ENCODE measurements at places on chromosomes 1 and 21. TPM values are rescaled to one million over a fixed set of nuclear protein-coding genes. Genes with fewer than 3 reads are reported as not detected.
A peak's percentile ranks its signal among the peaks of the same experiment; 100 is the strongest.

DNA sequence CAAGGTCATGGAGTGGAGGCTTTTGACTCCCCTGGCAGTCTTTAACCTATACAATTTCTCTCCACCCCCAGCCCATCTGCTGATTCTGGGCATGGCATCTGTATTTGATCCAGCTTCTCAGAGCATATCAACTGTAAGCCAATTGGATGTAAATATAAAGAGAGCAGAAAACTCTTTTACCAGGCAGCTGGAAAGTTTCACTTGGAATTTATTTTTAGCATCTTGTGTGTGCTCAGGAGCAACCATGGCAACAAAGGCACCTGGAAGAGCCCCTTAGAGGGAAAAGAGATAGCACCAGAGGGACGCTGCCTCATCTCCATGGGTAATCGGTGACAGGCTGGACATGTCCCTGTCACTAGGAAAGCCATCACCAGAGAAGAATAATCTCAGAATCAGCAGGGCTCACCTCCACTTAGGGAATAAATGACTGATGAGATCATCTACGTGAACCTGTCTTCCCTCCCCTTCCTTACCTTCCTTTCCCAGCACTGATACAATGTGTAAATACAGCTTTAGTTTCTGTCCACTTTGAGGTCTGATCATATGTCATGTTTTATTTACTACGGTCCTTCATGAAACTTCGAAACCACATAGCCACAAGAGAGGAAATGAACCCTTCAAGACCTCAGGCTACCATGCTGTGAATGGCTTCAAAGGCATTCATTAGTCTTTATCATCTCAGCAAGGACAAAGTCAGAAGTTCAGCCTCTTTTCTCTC is 25.3 kb upstream of the SIPA1L2 start:
- H3K27ac ChIP-seq: no peak overlapping the region
- peaks cover 7% of the 10 kb centered on the region for H3K4me1 ChIP-seq
- H3K27me3 ChIP-seq: no peaks in the 10 kb centered on the region
- DNase-seq: peak; percentile 79
- H3K4me3 ChIP-seq: no peak overlapping the region

DNA sequence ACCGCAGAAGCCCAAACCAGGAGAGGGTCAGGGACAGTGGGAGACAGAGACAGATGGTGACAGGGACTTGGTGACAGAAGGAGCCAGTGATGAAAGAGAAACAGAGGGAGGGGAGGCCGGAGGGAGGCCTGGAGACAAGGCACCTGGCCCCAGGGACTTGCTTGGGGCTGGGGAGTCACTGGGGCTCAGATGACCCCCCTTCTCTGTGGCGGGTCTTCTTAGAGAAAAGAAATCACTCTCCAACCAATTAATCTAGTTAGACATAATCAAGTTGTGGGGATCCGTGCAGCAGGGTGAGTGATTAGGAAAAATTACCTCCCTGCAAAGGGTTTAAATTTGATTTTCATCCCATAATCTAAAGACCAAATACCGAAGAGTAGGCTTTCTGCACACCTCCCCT is 519.8 kb downstream of the PTPRU start:
- no peaks in the 10 kb centered on the region for H3K36me3 ChIP-seq
- no peak overlapping the region for H3K27ac ChIP-seq
- DNase-seq: no peak
- H3K27me3 ChIP-seq: peaks cover 2% of the 10 kb centered on the region
- no peak overlapping the region for H3K4me3 ChIP-seq
- no peaks in the 10 kb centered on the region for H3K4me1 ChIP-seq

- no peaks in the 10 kb centered on the region for H3K4me1 ChIP-seq
- no peaks in the 10 kb centered on the region for H3K36me3 ChIP-seq
- H3K27me3 ChIP-seq: no peaks in the 10 kb centered on the region
- H3K27ac ChIP-seq: no peak overlapping the region
Measured at GRCh38 chr1:167248707-167249642, 28.3 kb downstream of the POU2F1 start.

DNA sequence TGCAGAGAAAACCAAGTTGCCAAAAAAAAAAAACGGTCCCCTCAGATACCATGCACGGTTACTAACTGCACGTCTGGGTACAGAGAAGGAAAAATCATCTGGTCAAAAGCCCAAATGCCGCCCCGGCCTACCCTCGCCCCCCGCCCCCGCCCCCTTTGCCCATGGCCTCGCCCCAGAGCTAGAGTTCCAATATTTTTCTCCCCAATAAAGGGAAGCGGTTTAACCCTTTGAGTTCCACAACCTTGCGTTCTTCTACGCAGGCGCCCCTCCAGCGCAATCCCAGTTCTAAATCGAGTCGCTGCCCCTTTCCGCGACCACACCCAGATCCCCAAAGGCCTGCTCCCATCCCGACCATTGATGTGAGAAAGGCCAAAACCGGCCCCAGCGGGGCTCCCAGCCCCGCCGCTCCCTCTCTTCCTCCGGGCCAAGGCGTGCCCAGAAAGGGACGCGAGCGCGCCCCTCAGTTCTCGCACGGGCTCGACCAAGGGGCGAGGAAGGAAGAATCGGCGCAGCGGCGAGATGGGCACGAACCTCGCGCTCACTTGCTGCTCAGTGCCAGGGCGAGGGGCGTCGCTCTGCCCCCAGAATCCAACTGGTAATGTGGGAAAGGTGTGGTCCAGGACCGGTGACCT is 797 bp downstream of the WDR47 start:
- no peaks in the 10 kb centered on the region for H3K4me1 ChIP-seq
- H3K27me3 ChIP-seq: no peaks in the 10 kb centered on the region
- DNase-seq: peak; percentile 46
- H3K27ac ChIP-seq: peak overlapping the region; percentile 69
- H3K4me3 ChIP-seq: peak overlapping the region; percentile 77
- no peaks in the 10 kb centered on the region for H3K36me3 ChIP-seq

DNA sequence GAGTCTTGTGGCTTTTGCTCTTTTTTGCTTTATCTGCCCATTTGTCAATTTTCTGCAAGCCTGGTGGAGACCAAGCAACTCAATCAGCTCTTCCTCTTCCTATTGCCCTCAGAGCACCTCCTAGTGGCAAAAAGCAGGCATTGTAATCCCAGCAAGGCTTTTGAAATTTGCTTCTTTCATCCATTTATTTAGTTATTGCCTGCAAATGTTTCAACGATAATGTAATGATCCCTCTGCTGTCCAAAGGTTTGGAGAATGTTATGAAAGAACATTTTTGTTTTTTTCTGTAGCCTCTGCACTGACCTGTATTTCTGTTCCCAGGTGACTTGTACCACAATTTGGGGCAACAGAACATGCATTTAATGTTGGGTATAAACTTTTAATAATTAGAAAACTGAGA is 127.8 kb downstream of the GABPA start:
- H3K4me1 ChIP-seq: no peaks in the 10 kb centered on the region
- no peak overlapping the region for H3K4me3 ChIP-seq
- no peak overlapping the region for H3K27ac ChIP-seq
- no peaks in the 10 kb centered on the region for H3K36me3 ChIP-seq

- H3K27me3 ChIP-seq: no peaks in the 10 kb centered on the region
- peaks cover 24% of the 10 kb centered on the region for H3K36me3 ChIP-seq
- no peak for DNase-seq
- H3K4me1 ChIP-seq: no peaks in the 10 kb centered on the region
Measured at GRCh38 chr1:46642115-46642680, 25.6 kb upstream of the MOB3C start.

GRCh38 chr1:147641695-147642592 is 28.4 kb downstream of the ACP6 start:
- no peaks in the 10 kb centered on the region for H3K27me3 ChIP-seq
- no peak overlapping the region for H3K27ac ChIP-seq
- peak; percentile 53 for DNase-seq
- peaks cover 6% of the 10 kb centered on the region for H3K36me3 ChIP-seq
- no peak overlapping the region for H3K4me3 ChIP-seq

GRCh38 chr21:34795548-34796180 is 126.9 kb downstream of the CLIC6 start:
- H3K27ac ChIP-seq: peak overlapping the region; percentile 56
- DNase-seq: peak; percentile 67
- peaks cover 27% of the 10 kb centered on the region for H3K4me1 ChIP-seq

DNA sequence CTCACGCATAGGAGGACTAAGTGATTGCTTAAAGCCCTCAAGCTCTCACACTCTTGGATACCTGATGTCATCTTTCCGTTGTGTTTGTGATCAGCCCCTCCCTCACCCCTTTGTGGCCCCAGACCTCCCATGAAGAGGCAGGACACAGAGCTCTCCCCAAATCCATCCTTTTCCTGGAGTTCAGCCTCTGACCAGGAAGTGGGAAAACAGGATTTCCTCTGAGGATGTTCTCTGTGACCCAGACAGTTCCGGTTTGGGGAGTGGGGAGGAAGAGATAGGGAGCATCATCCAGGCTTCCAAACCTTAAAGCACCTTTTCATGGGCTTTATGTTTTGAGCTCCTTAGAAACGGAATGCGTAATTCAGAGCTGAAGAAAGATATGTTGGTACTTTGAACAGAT is 11.9 kb upstream of the TAL1 start:
- no peak overlapping the region for H3K4me3 ChIP-seq
- no peaks in the 10 kb centered on the region for H3K36me3 ChIP-seq
- no peak for DNase-seq
- H3K27me3 ChIP-seq: peaks cover 24% of the 10 kb centered on the region
- H3K4me1 ChIP-seq: no peaks in the 10 kb centered on the region

DNA sequence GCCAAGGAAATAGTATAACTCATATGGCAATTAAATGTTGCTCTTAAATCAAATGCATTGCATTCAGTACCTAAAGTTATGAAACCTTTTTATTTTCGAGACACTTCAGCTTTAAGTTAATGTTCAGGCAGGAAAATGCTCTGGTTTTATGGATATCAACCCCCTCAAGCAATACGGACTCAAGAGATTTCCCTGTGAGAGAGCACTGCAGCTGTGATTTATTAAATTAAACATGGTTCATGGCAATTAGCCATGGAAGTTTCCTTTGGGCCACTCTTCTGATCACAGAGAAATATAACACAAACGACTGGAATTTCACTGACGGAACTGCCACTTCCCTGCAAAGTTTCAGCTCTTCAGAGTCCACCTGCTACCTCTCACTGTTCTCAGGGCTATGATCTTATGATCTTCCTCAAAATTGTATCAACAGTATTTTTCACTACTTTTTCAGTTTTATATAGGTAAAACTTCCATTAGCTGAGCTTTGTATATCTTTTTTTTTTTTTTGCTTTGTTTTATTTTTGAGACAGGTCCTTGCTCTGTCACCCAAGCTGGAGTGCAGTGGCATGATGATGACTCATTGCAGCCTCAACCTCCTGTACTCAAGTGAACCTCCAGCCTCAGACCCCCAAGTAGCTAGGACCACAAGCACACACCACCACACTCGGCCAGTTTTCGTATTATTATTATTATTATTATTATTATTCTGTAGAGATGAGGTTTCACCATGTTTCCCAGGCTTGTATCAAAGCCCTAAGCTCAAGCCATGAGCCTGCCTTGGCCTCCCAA is 923.1 kb upstream of the TMPRSS15 start:
- peak; percentile 83 for DNase-seq
- H3K4me3 ChIP-seq: no peak overlapping the region
- no peaks in the 10 kb centered on the region for H3K36me3 ChIP-seq
- H3K27ac ChIP-seq: no peak overlapping the region
- H3K4me1 ChIP-seq: peaks cover 4% of the 10 kb centered on the region

DNA sequence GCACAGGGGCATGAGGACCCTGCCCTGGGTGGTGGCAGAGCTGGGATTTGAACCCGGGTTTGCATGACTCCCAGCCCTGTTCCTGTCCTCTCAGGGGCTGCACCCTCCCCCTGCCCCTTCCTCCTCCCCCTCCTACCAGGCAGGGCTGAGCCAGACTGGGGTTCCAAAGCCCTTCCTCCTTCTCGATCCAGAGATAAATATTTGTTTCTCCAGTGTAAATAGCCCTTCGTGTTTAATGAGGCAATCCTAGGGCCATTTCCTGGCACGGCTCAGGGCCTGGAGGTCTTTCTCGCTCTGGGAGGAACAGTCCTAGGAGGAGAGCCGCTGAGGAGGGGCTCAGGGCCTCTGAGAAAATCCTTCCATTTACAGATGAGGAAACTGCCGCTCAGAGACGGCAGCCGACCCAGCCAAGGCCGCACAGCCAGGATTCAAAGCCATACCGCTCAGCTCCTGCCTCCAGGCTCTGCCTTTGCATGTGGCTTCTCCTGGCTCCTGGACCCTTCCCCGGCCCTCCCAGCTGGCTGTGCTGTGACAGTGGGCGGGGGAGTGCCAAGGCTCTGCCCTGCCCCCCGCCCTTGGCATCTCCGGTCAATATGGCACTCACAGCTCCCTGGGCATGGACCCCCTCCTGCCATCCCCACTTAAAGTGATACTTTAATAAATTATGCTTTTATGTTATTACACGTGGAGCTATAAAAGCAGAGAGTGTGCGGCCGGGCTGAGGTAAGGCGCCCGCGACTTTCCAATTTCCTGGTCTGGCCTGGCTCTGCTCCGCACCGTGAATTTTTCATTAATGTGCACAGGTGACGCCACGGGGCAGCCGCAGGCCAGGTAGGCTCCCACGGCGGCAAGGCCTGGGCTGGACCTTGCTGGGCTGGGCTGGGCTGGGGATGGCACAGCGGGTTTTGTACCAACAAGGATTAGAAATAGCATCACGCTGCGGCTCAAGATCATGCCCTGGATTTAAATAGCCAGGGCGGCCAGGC is 114.7 kb upstream of the WNT4 start:
- no peak overlapping the region for H3K4me3 ChIP-seq
- H3K4me1 ChIP-seq: peaks cover 33% of the 10 kb centered on the region
- no peak overlapping the region for H3K27ac ChIP-seq
- H3K36me3 ChIP-seq: no peaks in the 10 kb centered on the region

GRCh38 chr1:204274446-204274845 is 60.7 kb upstream of the GOLT1A start:
- no peak overlapping the region for H3K27ac ChIP-seq
- no peak for DNase-seq
- H3K27me3 ChIP-seq: no peaks in the 10 kb centered on the region
- peaks cover 13% of the 10 kb centered on the region for H3K4me1 ChIP-seq
- no peak overlapping the region for H3K4me3 ChIP-seq
- no peaks in the 10 kb centered on the region for H3K36me3 ChIP-seq

- peak; percentile 22 for DNase-seq
- no peaks in the 10 kb centered on the region for H3K27me3 ChIP-seq
- no peak overlapping the region for H3K27ac ChIP-seq
- no peaks in the 10 kb centered on the region for H3K36me3 ChIP-seq
Measured at GRCh38 chr1:81671038-81671437, 129.7 kb upstream of the ADGRL2 start.

DNA sequence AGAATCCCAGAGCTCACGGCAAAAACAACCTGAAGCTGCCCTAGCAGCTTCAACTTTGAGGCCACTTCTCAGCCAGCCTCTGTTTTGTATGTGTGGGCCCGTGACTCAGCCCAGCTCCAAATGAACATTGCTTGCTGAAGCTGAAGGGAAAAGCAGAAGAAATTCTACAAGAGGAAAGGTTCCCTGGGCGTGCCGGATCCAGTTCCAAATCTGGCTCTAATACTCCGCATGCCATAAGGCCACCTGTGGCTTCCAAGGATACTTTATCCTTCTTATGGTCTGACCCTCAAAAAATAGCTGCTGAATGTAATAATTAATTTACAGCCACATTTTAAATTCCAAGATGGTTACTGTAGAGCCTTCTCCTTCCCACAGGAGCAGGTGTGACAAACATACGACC is 24.3 kb downstream of the TSPAN2 start:
- no peak overlapping the region for H3K27ac ChIP-seq
- DNase-seq: no peak
- no peak overlapping the region for H3K4me3 ChIP-seq
- H3K36me3 ChIP-seq: no peaks in the 10 kb centered on the region

The HES2 gene
- polyA plus RNA-seq: 0.15 TPM

The RAB3GAP2 gene
- 15.6 TPM for polyA plus RNA-seq

The KRTAP11-1 gene
- polyA plus RNA-seq: not detected

The HUNK gene
- polyA plus RNA-seq: 3.9 TPM

The RAP1A gene
- 47.7 TPM for polyA plus RNA-seq

The CFAP141 gene
- 0.33 TPM for polyA plus RNA-seq

The KRTAP10-11 gene
- polyA plus RNA-seq: not detected
